ENCODE measurements at places on chromosomes 5 and 9. TPM values are rescaled to one million over a fixed set of nuclear protein-coding genes. Genes with fewer than 3 reads are reported as not detected.

- no peak for DNase-seq
Measured at GRCh38 chr5:176144508-176144907, 93.7 kb upstream of the SIMC1 start.

GRCh38 chr9:85237478-85237877 lies 504.3 kb downstream of the AGTPBP1 start:
- no peak for DNase-seq

DNA sequence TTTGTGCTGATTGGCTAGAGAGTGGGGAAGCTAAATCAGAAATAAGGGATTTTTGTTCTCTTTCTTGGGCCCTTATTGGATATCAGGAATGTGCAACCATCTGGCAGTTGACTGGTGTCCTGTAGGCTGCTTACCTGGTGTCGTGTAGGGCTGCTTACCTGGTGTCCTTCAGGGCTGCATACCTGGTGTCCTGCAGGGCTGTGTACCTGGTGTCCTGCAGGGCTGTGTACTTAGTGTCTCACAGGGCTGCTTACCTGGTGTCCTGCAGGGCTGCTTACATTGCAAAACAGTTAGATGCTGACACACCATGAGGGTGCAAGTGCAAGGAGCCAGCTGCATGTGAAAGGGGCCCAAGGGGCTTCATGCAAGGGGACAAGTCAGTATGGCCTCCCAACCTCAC lies 249.3 kb downstream of the ICE1 start:
- DNase-seq = no peak

DNA sequence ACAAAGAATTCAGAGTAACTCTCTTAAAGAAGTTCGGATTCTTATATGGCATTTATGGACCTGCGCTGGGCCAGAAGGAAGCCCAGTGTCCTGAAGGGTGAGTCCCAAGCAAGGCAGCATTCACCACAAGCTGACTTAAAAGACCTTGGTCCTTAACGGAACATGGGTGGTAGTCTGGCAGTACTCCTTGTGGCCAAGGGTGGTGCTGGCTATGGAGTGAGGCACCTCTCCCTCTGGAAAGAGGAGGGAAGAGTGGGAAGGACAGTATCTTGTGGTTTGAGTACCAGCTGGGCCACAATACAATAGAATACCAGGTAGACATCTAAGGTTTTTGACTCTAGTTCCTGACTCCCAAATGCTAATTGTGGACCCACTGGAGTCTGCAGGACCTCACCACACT lies 425.7 kb upstream of the CYLC2 start:
- DNase-seq = no peak

- no peak for DNase-seq
Measured at GRCh38 chr5:28301712-28302111, 1263.3 kb upstream of the CDH9 start.

GRCh38 chr9:22210936-22211335 lies 201.8 kb upstream of the CDKN2B start:
- no peak for DNase-seq

DNA sequence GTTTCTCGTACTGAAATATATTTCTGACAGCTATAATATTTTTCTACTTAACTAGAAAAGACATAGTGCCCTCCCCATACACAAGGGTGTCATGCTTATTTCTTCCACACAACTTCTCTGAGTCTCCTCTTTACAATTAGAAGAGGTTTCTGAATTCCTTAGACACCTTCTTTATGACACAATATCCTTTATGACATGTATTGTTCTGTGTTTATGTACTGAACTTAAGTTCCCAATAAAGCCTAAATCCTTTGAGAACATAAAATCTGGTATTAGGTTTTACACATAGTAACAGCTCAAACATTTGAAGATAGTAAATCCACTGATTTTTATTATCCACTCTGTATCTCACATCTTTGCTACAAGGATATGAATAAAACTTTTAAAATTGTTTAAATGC lies 32.5 kb downstream of the GRAMD2B start:
- no peak for DNase-seq

DNA sequence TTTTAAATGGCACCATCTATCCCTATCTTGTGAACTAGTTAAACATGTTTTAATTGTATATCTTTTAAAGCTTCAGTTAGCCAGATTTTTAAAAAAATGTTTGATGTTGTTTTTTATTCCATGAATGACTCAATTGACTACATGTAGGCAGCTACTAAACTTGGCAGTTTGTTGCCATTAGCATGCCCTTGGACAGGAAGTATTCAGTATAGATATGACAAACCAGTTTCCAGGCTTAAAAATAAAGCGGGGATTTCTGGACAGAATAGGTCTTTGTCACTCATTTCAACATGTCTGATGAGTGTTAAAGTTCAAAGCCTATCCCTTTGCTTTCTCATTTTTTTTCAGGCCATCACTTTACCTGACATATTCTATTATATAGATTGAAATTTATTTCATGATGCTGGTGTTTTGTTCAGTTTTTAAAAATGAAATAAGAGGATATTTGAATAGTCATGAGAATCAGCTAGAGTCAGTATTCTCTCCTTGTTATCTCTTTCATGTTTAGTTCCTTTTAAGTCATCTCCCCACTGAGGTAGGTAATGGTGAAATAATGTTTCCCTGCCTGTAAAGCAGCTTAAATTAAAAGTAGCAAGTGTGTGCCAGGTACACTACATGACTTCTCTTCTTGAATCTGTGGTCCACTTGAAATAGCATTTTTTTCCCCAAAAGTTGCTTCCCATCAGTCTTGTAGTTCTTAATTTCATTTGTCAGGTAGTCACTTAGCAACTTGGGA lies 11.9 kb downstream of the TNFAIP8 start:
- no peak for DNase-seq

The PDZD2 gene
- polyA plus RNA-seq = 17.8 TPM

- no peak for DNase-seq
Measured at GRCh38 chr9:93466416-93467061, 13.2 kb upstream of the FAM120AOS start.

DNA sequence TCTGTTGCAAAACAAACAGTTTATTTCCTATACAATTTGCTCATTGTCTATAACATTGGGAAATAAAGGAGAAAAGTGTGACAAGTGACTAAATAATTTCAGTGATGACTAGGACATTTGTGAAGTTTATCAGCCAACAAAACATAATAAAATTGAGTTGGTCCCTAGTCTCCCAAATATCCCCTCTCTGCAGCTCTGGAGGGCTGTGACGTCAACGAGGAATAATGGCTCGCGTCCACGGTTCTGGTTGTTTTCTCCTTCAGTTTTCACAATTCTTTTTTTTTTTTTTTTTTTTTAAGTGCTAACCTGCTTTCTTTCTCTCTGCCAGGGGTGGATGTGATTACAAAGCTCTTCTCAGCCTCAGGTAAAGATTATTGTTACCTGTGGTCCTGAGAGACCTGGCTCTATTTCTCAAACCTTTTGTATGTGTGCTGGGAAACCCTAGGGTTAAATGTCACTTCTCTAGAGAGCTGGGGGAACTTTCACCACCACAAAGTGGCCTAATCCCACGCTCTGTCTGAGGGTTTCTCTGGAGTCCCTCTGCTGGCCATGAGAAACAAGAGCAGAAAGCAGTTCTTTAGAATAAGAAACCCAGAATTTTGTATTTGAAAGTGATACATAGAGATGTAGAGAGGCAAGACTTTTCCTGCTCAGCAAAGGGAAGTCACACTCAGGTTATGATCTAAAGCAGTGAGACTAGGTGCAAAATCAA lies 36.2 kb upstream of the ANKRD55 start:
- DNase-seq = no peak

GRCh38 chr5:155189981-155190380 lies 176.4 kb downstream of the KIF4B start:
- DNase-seq = no peak

The SNAPC4 gene
- 10.8 TPM for polyA plus RNA-seq

The MACIR gene
- polyA plus RNA-seq = 20.3 TPM

GRCh38 chr5:162202285-162202880 lies 134.8 kb downstream of the GABRG2 start:
- no peak for DNase-seq

GRCh38 chr9:137068539-137069507 lies 1.5 kb downstream of the SAPCD2 start:
- no peak for DNase-seq

GRCh38 chr5:143824851-143825720 lies 13.1 kb downstream of the HMHB1 start:
- DNase-seq = peak; percentile 59

DNA sequence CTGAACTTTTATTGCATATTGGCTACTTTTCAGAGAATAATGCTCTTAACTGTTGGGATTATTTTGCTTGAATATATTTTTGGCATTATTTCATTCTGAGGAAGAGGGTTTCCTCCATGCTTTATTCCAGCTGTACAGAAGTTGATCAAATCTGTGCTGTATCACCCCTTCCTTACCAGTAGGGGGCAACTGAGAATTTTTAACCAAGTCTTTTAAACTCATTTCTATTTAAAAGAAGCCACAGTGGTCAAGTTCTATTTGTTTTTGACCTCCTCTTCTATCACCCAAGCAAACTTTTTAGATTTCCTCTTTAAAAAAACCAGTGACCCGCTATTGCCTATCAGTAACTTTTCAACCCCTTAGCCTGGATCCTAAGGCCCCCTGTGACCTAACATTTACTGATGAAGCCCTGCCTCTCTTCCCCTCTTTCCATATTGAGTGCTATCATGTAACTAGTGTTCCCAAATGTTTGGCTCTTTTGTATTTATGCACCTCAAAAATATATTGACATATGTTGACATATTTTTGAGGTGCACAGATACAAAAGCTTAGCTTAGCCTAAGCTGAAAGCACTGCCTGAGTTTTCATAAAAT lies 80.6 kb downstream of the FBXO4 start:
- DNase-seq = peak; percentile 8

DNA sequence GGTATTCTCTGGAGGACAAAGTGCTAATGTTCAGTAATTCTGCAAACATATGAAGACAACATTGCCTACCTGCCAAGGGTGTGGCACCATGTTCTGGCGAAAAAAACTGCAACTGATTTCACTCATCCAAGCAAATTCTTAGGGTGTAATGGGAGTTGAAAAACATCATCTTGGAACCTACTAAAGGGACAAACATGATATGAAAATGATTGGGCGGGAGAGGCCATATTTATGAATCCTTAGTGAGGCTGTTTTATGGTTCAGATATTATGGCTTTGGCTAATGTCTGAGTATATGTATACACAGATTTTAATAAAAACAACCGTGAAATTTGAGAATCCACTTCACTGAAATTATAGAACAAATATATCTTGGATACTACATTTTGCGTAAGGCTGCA lies 225.7 kb downstream of the ARL15 start:
- DNase-seq = no peak

- no peak for DNase-seq
Measured at GRCh38 chr9:87035879-87036278, 88.6 kb upstream of the GAS1 start.

GRCh38 chr5:177446200-177447065 lies at the start of gene PRR7:
TSS of gene PRR7 (plus strand) at chr5:177446814. CDS start at chr5:177455068, 8,254 bp downstream.
- peak; percentile 46 for DNase-seq

GRCh38 chr5:111753884-111754589 lies 3.0 kb downstream of the NREP start:
- no peak for DNase-seq

GRCh38 chr9:9790216-9790872 lies 822.5 kb downstream of the PTPRD start:
- peak; percentile 23 for DNase-seq

The GPR151 gene
- not detected for polyA plus RNA-seq

DNA sequence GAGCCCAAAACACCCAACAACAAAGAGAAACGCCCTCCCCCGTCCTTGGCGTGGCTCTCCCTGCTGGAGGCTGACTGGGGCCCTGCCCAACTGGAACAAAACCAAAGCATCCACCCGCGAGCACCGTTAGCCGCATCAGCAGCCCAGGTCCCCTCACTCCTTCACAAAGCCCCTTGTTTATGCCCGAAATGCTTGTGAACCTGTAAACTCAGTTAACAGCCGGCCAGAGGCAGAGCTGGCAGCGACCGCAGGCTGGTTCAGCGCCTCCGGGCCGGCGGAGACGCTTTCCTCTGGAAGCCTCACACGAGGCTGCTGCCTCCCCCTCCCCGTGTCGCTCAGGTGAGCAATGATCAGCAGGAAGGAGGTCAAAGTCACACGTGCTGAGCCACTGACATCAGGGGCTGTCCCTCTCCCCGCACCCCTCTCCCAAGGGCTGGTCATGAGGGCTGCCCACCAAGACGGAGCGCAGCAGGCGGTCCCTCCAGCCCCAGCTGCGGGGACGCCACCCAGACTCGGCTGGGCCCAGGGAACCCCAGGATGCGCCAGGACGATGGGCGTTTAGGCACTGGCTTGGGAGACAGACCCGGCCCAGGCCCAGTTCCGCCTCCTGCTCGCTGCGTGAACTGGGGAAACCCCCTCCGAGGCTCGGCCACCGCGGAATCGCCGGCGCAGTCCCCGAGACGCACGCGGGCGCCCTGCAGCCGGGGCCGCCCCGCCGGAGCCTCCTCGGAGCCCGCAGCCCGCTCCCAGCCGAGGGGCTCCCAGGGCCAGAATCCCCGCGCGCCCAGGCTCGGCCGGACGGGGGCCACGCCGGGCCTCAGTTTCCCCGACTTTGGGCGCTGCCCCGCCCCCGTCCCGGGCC lies 563 bp downstream of the SNAPC4 start:
- no peak for DNase-seq

DNA sequence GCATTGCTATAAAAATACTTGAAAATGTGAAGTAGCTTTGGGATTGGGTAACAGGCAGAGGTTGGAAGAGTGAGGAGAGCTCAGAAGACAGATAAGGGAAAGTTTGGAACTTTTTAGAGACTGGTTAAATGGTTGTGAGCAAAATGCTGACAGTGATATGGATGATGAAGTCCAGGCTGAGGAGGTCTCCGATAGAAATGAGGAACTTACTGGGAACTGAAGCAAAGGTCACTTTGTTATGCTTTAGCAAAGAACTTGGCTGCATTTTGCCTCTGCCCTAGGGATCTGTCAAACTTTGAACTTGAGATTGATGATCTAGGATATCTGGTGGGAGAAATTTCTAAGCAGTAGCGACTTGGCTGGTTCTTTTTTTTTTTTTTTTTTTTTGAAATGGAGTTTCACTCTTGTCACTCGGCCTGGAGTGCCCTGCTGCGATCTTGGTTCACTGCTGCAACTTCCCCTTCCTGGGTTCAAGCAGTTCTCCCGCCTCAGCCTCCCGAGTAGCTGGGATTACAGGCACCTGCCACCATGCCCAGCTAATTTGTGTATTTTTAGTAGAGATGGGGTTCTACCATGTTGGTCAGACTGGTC lies 998.9 kb downstream of the TLE1 start:
- no peak for DNase-seq

- no peak for DNase-seq
Measured at GRCh38 chr5:21152611-21153010, 1164.6 kb upstream of the CDH18 start.

DNA sequence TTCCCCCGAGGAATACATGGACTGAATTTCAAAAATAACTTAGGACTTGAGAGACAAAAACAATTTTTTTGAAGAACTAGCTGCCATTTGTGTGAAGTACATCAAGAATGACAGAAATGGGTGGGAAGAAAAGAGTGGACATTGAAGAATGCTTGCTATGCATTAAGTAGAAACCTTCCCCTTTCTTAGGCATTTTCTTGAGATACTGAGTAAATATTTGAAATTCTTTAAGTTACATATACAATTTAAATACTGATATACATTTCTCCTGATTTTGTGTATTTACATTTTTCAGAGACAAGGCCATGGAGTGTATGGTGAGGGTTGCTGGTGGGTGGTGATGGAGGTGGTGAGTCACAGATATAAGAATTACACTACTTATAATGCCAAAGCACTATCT lies 319.3 kb upstream of the ADAMTSL1 start:
- no peak for DNase-seq

GRCh38 chr5:59173578-59173977 lies 590.7 kb downstream of the RAB3C start:
- no peak for DNase-seq

Data from left renal cortex interstitium (tissue), 4 donors.